PC-9 (cell line): ENCODE measurements at places on chromosomes 1 and 21.

- no peak for DNase-seq
Observed at GRCh38 chr1:104768466-104768865, 1018.8 kb downstream of the AMY1C start.

GRCh38 chr1:7108251-7108650 is 323.0 kb downstream of the CAMTA1 start:
- no peak for DNase-seq

DNA sequence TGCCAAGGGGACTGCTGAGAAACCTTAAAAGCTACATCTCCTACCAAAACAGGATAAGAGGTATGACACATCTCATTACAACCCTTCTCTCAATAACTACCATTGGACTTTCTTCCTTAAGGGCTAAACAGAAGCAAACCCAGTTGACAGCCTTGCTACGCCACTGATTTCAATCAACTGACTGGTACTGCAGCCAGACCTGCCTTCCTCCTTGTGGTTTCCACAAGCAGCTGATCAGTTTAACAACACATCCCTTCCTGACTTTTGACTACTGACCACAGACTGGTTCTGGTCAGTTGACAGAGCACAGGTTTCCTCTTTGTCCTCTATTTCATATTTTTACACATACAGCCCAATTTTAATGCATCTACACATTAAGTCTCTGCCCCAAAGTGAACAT is 108.8 kb downstream of the ADAMTS1 start:
- DNase-seq: no peak

GRCh38 chr1:15584489-15585363 is at the start of gene AGMAT:
Gene AGMAT, minus strand, starts transcription at chr1:15585051. Its CDS starts 84 bp downstream, at chr1:15584967.
- peak; percentile 48 for DNase-seq

- peak; percentile 79 for DNase-seq
Observed at GRCh38 chr1:45522324-45523104, 830 bp upstream of the PRDX1 start.

GRCh38 chr1:113096493-113096892 is 23.5 kb downstream of the LRIG2 start:
- DNase-seq: no peak

GRCh38 chr21:26170471-26171257 is at the start of gene APP:
Gene APP, minus strand, starts transcription at chr21:26170770. Its CDS starts 150 bp downstream, at chr21:26170620.
- peak; percentile 51 for DNase-seq

GRCh38 chr1:196779093-196779492 is 4.5 kb downstream of the CFHR3 start:
- no peak for DNase-seq

DNA sequence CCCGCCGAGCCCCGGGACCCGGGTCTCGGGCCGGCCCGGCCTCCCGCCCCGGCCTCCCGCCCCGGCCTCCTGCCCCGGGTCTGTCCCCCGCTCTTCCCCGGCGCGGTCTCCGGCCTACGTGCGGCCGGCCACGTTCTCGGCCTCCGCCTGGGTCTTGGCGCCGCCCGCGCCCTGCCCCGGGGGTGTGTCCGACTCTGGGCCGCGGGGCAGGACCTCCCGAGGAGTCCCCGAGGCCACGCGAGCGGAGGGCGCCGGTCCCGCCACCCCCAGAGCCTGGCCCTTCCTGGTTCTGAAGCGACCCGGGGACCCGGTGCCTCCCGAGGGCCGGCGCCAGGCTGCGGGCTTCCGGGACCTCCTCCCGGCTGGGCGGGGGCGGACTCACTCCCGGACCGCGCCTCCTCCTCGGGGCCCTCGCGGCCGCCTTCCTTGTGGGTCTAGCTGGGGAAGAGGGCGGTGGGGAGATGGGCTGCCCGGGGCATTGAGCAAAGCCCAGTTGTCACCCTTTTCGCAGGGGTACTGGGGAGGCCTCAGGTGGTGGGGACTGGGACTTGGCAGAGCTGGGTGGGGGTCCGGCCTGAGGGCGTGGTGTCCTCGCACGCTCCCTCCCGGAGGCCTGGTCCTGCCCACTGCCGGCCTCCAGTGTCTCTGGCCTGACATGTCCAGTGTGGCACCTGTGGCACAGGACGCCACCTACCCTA is 558 bp downstream of the PFKL start:
- peak; percentile 67 for DNase-seq

- no peak for DNase-seq
Observed at GRCh38 chr1:192443616-192444015, 126.8 kb downstream of the RGS21 start.

DNA sequence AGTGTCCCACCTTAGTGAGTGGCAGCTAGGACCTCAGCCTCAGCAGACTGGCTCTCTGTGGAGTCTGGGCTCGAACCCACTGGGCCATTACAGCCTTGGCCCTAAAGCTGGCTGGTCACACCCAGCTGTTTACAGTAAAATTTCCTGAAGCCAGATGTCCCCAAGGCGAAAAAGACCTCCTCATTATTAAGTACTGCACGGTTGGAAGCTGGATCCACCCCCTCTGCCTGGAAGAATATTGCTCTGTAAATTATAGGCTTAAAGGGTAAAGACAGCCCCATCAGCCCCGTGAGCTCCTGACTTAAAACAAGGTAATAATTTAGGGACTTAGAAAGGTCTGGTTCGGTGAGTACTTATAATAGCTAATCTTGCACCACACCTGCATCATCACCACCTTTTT is 30.3 kb upstream of the TMEM51 start:
- DNase-seq: no peak

DNA sequence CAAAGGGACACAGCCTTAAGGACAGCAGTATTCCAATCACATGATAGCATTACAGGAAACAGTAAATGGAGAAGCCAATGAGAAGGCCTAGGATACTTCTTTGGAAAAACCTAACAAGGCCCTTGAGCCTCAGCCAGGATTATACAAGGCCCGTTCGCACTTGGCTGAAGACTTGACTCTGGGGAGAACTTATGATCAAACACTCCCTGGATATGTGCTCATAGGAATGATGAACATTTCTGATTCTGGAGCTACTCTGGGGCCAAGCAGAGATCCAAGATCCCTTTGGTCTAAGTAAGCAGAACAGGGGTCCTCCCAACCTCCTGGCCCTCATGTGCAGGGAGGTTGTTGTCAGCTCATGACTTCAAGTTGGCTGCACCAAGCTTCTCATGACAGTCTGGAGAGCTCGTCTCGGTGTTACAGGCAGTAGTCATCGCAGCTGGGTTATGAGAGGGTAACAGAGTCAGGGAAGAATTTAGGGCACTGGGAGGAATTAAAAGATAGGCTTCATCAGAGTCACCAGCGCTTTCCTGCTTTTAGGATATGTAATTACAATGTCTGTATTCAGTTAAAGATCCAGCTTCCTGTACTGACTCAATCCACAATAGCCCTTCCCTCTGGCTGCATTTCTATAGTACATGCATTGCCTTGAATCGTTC is 92.5 kb upstream of the IRF2BP2 start:
- DNase-seq: no peak

GRCh38 chr1:173937062-173937461 is 19.9 kb upstream of the SERPINC1 start:
- no peak for DNase-seq

DNA sequence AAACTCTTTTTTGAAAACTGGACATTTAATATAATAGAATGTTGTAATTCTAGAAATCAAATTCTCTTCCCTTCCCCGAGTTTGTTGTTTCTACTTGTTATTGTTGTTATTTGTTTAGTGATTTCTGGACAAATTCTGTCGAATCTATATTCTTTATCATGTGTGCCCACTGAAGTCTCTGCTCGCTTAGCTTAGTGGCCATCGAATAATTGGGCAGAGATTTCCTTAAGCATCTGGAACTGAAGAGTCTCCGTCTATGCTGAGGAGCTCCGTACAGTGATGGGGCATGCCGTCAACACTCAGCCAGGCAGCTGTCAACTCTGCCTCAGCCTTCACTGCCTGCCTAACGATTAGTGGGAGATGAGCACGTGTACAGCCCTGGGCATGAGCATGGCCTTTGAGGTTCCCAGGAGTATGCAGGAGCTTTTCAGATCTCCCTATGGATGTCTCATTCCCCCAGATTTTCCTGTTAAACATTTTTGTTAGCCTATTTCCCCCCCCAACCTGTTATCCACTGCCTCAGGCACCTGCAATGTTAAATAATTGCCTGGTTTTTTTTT is 66.8 kb downstream of the SLX9 start:
- DNase-seq: no peak

DNA sequence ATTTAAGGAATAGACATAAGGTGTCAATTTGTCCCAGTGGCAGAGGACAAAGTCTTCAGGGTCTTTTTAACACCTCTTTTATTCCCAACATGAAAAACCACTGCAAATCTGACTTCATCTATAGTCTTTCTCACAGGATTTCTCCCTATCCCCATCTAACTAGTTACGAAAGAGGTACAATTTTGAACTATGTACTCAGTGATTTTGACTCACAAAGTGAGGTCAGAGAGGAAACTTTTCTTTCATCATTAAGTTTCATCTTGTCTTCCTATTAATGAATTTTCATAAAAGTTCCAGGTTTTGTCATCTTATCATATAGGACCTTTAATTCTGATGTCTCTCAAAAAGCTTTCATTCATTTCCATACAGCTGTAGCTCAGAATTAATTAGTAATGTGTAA is 63.3 kb downstream of the ASH1L start:
- no peak for DNase-seq

GRCh38 chr1:19080721-19081120 is 124.2 kb upstream of the IFFO2 start:
- DNase-seq: no peak

DNA sequence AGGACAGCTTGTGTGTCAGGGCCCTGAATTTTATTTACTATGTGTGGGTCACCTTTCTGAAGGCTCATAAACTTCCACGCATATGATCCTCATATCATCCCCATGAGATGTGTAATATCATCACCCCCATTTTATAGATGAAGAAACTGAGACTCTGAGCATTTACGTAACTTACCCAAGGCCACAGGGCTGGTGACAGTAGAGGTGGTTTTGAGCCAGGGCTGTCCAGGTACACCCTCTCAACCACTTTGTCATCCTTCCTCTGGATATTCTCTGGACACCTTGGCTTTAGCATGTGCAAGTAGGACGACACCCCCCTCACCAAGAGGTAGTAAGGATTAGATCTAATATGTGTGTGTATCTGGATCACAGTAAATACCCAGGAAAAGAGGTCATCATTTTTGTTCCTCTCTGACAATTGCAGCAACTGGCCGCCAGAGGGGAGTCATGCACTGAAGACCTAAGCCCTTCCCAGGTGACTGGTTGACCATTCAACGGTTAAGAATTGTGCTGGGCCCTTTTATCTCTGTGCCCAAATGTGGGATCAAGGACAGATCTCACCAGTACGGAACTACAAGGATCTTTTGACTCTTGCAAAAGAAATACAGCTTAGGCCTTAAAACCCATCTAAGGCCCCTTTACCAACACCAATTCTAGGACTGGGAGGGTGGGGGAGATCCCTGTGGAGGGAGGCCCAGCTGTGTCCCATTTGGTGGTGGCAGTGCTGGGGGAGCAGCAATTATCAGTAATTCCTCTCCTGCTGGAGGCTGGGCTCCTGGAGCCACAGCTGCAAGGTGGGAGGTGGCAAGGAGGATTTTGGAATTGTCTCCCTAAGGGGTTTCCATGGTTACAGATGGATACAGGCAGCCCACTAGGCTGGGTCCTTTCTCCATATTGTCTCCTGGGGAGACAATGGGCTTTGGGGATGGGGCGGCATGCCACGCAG is 13.7 kb upstream of the E2F2 start:
- DNase-seq: peak; percentile 53

GRCh38 chr1:204420039-204421004 is 8.7 kb upstream of the PPP1R15B start:
- DNase-seq: no peak

GRCh38 chr1:116553386-116554115 is 17.3 kb downstream of the CD58 start:
- no peak for DNase-seq

DNA sequence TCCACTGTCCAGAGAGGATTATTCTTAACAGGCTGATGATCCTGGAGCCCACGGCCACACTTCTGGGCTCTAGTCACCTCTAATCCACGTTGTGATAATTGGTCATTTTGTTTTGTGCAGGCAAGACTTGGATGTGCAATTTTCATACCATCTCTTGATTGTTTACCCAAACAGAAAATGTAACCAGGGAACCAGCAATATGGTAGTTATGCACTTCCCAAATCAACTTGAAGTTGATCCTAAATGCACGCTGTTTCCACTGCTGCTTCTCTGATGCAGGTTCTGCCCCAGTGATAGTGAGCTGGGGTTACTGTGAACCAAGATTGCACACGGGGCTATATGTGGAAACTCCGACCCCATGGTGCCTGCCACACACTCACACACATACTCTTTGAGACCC is 14.7 kb upstream of the KCNJ15 start:
- DNase-seq: no peak

GRCh38 chr1:30191154-30191702 is 532.2 kb downstream of the MATN1 start:
- peak; percentile 48 for DNase-seq

GRCh38 chr1:84856726-84857270 is 36.2 kb downstream of the LPAR3 start:
- no peak for DNase-seq

DNA sequence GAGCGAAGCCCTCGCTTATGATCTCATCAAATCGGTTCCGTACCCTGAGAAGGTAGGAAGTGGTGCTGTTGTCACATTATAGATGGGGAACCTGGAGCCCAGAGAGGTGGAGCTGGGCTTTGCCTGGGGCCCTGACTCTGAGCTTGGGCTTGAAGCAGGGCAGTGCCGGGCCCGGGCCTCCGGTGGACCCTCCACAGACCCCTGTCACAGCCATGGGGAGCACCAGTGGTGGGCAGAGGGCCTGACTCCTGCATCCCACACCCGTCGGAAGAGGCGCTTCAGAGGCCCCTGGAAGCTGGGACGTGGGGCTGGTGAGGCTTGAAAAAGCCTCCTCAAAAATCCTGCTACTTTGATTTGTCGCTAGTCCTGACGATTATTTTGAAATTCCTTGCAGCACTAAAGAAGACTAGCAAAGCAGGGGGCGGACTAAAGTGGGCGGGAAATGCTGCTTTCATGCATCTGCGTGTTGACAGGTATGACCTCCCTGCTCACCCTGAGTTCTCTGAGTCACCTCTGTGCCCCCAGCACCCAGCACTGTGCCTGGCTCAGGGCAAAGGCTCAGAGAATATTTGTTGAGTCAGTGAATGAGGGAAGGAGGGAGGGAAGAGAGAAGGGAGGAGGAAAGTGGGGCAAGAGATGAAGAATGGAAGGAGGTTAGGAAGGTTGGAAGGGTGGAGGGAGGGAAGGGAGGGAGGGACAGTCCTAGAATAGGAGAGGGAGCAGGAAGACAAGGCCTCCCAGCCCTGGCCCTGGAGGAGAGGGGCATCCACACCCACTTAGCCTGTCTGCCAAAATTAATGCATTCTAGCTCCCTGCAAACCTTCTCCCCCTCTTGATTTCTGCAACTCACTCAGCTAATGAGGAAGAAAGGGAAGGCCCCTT is 262.8 kb upstream of the VAMP3 start:
- DNase-seq: no peak

- no peak for DNase-seq
Observed at GRCh38 chr21:34129039-34129891, 55.9 kb downstream of the MRPS6 start.

DNA sequence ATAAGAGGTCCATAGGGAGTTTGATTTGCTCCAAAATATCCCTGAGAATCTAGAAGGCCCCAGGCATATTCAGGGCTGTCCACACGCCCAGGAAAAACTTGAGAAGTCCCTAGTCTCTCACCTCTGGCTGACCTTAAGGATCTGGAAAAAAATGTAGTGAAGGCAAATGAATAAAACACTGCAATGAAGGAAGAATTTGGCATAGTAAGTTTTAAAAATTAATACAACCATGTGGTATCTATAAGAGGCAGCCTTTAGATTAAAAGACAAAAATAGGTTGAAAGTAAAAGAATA is 91.3 kb downstream of the COLGALT2 start:
- no peak for DNase-seq
